CD4-positive, CD25-positive, alpha-beta regulatory T cell (primary cell): ENCODE measurements at places on chromosomes 11 and 22. TPM values are rescaled to one million over a fixed set of nuclear protein-coding genes. Genes with fewer than 3 reads are reported as not detected.

The GDPD4 gene
- not detected for total RNA-seq

The USP2 gene
- total RNA-seq, result 1.6 TPM

The PRG3 gene
- total RNA-seq, result not detected

The MYOD1 gene
- not detected for total RNA-seq

DNA sequence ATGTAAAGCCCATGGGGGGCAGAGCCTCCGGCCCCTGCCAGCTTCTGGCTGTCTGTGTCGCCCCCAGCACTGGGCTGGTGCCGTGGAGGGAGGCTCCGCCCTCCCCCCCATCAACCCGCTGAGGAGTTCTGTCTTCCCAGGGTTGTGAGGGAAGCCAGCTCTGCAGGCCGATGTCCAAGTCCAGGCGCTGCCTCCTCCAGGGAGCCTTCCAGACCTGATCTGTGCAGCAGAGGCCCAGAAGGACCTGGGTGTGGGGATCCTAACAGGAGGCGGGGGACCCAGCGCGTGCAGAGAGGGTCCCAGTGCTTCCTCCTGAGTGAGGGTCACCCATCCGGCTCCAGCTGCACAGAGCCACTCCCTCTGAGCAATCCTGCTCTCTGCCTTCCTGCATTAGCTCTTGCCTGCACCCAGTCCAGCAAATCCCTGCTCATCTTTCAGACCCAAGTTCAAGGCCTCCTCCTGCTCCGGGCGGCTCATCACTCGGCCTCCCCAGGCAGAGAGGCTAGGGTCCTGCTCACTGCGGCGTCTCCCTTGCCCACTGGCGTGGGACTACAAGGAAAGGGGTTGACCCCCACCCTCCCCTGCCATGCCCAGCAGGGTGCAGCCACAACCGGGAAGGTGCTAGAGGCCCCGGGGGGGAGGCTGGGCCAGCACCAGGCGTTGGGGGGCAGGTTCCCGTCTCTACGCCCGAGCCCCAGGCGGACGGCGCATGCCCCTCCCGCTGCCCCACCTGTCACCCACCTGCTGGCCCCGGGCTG, 16.4 kb downstream of the PRR33 start:
- H3K4me1 ChIP-seq, result peaks cover 56% of the 10 kb centered on the region
- no peaks in the 10 kb centered on the region for H3K27me3 ChIP-seq
- no peaks in the 10 kb centered on the region for H3K36me3 ChIP-seq
- H3K27ac ChIP-seq, result no peak overlapping the region

GRCh38 chr22:22022255-22022840, 39.8 kb upstream of the TOP3B start:
- no peak overlapping the region for H3K4me3 ChIP-seq
- no peaks in the 10 kb centered on the region for H3K4me1 ChIP-seq
- no peak overlapping the region for H3K27ac ChIP-seq
- H3K36me3 ChIP-seq, result no peaks in the 10 kb centered on the region
- no peaks in the 10 kb centered on the region for H3K27me3 ChIP-seq

- H3K4me3 ChIP-seq, result no peak overlapping the region
- DNase-seq, result no peak
- H3K4me1 ChIP-seq, result peaks cover 22% of the 10 kb centered on the region
- H3K36me3 ChIP-seq, result peaks cover 32% of the 10 kb centered on the region
- H3K27me3 ChIP-seq, result no peaks in the 10 kb centered on the region
Observed at GRCh38 chr11:126317756-126318573, 14.1 kb downstream of the DCPS start.

- H3K4me3 ChIP-seq, result no peak overlapping the region
- H3K36me3 ChIP-seq, result no peaks in the 10 kb centered on the region
- no peaks in the 10 kb centered on the region for H3K4me1 ChIP-seq
- DNase-seq, result peak; percentile 8
- no peaks in the 10 kb centered on the region for H3K27me3 ChIP-seq
Observed at GRCh38 chr11:36131721-36132397, 157.4 kb downstream of the COMMD9 start.

- H3K4me3 ChIP-seq, result no peak overlapping the region
- H3K27ac ChIP-seq, result no peak overlapping the region
- no peaks in the 10 kb centered on the region for H3K36me3 ChIP-seq
- DNase-seq, result no peak
Observed at GRCh38 chr11:68946416-68947090, 34.2 kb downstream of the MRGPRD start.

- H3K27ac ChIP-seq, result no peak overlapping the region
- no peaks in the 10 kb centered on the region for H3K4me1 ChIP-seq
- no peak overlapping the region for H3K4me3 ChIP-seq
Observed at GRCh38 chr22:48856308-48856615, 971.4 kb downstream of the BRD1 start.

DNA sequence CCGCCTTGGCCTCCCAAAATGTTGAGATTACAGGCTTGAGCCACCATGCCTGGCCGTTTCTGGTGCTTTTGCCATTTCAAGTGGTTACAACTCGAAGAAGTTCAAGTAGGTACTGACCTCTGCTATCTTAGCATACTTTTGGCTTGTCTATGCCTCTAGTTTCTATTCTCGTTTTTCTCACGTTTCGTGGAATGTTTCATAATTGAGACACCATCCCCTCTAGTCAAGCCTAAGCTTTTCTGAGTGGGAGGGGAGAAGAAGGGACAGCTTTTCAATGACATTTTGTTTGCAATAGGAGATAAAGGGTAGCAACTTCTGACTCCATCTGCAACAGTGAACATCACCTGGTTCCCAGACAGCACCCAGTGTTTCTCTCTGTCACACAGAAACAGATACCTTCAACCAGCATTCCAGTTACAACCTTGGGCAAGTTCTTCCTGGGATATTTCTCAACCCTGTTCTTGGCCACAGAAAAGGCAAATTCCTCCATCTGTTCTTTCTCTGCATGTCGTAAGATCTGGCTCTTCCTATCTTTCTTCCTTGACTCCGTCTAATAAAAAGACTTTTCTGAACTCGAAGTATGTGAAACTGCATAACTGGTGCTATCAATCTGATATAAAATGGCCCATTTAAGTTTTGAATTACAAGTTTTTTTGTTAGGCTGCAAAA, 25.5 kb downstream of the DDI1 start:
- no peaks in the 10 kb centered on the region for H3K36me3 ChIP-seq
- H3K4me3 ChIP-seq, result no peak overlapping the region
- no peak for DNase-seq
- no peaks in the 10 kb centered on the region for H3K27me3 ChIP-seq
- H3K4me1 ChIP-seq, result no peaks in the 10 kb centered on the region

- H3K27ac ChIP-seq, result no peak overlapping the region
- H3K4me3 ChIP-seq, result no peak overlapping the region
- H3K4me1 ChIP-seq, result no peaks in the 10 kb centered on the region
- H3K27me3 ChIP-seq, result no peaks in the 10 kb centered on the region
- H3K36me3 ChIP-seq, result no peaks in the 10 kb centered on the region
- DNase-seq, result no peak
Observed at GRCh38 chr11:111081021-111081511, 164.5 kb upstream of the POU2AF2 start.

GRCh38 chr22:50694099-50694605, 21.5 kb downstream of the SHANK3 start:
- peak; percentile 16 for DNase-seq
- no peak overlapping the region for H3K27ac ChIP-seq
- no peak overlapping the region for H3K4me3 ChIP-seq
- H3K27me3 ChIP-seq, result no peaks in the 10 kb centered on the region
- H3K4me1 ChIP-seq, result no peaks in the 10 kb centered on the region

- no peak overlapping the region for H3K27ac ChIP-seq
- no peaks in the 10 kb centered on the region for H3K27me3 ChIP-seq
- peaks cover 7% of the 10 kb centered on the region for H3K4me1 ChIP-seq
Observed at GRCh38 chr11:66868726-66869566, 12.1 kb downstream of the LRFN4 start.
